ENCODE measurements at places on chromosomes 6 and 20.

DNA sequence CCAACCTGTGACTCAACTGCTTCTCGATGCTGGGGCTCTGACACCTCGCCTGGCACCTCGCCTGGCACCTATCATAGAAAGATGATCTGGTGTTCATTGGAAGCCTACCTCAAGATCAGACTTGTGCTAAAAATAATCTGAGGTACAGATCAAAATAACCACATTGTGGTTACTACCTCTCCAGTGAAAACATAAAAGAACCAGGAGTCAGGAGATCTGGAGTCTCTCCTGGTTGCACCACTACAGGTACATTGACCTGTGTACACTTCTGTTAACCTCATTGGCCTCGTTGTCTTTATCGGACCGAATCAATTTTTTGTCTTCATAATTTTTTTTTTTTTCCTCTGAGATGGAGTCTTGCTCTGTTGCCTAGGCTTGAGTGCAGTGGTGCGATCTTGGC is 695.9 kb downstream of the HDGFL1 start:
- no peak for DNase-seq

DNA sequence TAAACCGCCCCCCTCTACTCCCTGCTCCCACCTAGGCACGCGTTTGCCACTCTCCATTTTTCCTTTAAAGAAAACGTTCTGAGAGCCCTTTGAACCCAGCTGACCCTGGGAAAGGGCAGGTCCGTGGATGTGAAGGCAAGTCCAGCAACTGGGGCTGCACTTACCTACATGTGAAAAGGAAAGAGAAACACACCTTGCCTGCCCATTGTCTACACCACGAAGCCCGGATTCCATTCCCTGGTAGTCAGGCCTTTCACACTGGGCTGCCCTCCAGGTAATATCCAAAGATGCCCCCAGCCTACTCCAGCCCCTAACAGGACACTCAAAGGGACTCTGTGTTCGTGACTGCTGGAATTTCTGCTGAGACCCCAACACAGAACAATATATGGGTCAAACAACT is 94.4 kb downstream of the CD83 start:
- DNase-seq, result no peak

GRCh38 chr6:27144740-27145079 is 102.8 kb upstream of the PRSS16 start:
- DNase-seq, result no peak

GRCh38 chr20:64224351-64225170 is 31.0 kb upstream of the PCMTD2 start:
- no peak for DNase-seq

- no peak for DNase-seq
Observed at GRCh38 chr20:36004045-36004444, 35.7 kb downstream of the CNBD2 start.

DNA sequence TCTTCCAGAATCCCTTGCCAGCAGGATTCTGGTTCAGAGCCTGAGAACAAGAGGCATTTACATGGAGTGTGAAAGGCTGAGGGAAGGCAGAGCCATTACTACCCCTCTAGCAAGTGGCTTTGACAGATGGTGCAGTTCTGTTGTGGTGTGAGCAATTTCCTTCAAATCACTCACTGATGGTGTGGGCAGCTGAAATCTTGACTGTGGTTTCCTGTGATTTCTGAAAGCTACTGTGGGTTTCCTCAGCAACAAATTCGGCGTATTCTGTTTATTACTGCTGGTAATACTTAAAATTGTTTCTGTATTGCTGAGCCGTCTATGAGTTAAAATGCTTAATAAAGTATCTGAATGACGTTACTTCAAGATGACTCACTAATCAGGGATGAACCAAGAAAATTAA is 181.5 kb upstream of the TCF21 start:
- no peak for DNase-seq

- DNase-seq, result no peak
Observed at GRCh38 chr20:610130-611046, at the start of gene TCF15. Gene TCF15 (minus strand): TSS chr20:610309. CDS start chr20:610237, 72 bp downstream.
